Effector memory CD8-positive, alpha-beta T cell (primary cell): ENCODE measurements at places on chromosomes 6 and 20.

- DNase-seq = no peak
Observed at GRCh38 chr6:142624978-142625715, 319.8 kb downstream of the HIVEP2 start.

GRCh38 chr6:134870677-134871498, 79.0 kb downstream of the ALDH8A1 start:
- DNase-seq = no peak

DNA sequence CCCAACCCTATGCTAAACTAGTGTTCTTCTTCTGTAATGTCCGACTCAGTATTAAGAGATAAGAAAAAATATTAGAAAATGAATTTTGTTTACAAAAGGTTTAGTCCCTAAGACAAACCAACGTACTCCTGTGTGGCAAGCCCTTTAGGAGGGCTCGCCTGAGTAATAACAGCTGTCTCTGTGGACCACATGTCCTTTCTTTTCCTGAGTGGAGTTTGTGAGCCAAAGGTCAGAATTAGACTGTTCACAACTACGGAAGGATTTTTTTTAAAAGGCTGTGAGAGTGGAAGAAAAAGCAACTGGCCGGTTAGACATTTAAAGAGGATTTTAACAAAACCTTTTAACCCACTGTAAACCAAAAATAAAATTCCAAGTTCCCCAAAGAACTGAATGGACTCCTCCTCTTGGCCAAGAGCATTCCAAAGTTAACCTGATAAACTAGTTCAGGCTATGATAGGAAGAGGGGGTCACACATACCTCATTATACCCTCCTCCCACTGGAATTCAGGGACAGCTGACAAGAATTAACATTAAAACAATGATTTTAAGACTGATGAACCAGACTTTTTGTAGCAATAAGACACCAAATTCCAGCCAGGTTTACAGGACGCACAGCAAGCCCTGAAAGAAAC, 43.5 kb downstream of the FAM184A start:
- DNase-seq = no peak

- DNase-seq = no peak
Observed at GRCh38 chr6:25749837-25750236, 4.7 kb upstream of the SLC17A4 start.

GRCh38 chr6:135267085-135267484, 86.0 kb downstream of the MYB start:
- DNase-seq = no peak

DNA sequence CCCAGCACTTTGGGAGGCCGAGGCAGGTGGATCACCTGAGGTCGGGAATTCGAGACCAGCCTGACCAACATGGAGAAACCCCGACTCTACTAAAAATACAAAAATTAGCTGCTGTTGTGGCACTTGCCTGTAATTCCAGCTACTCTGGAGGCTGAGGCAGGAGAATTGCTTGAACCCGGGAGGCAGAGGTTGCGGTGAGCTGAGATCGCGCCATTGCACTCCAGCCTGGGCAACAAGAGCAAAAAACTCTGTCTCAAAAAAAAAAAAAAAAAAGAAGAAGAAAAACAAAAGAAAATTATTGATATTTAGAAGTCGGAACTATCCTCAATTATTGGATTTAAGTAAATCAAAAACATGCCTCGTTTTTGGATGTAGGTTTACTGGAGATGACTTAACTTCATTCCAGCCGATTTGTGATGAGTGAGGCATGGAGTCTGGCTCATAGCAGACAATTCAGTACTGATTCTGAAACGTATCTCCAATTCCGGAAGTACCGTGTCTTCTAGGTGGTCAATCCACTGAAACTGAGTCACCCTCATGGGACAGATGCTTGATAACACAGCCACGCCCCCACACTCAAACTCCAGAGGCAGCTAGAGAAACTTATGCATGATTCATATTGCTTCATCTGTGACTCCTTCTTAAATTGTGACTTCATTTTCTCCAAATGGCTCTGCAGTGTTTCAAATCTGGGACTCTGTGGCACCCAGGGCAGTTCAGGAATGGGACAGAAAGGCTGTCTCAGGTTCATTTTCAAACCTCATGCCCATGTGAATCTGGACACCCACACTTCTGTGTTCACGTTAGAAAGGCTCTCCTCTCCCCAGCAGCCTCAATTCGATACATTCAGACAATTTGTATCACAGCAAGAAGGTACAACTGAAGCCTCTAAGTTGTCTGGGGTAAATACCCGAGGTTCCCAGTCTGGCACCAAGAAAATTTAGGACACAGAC, 110.4 kb upstream of the ARMC2 start:
- no peak for DNase-seq

- DNase-seq = no peak
Observed at GRCh38 chr6:5498579-5498899, 237.2 kb downstream of the FARS2 start.

- no peak for DNase-seq
Observed at GRCh38 chr6:166650824-166651807, 24.1 kb upstream of the RPS6KA2 start.

GRCh38 chr20:22814471-22815205, 220.5 kb upstream of the SSTR4 start:
- no peak for DNase-seq

DNA sequence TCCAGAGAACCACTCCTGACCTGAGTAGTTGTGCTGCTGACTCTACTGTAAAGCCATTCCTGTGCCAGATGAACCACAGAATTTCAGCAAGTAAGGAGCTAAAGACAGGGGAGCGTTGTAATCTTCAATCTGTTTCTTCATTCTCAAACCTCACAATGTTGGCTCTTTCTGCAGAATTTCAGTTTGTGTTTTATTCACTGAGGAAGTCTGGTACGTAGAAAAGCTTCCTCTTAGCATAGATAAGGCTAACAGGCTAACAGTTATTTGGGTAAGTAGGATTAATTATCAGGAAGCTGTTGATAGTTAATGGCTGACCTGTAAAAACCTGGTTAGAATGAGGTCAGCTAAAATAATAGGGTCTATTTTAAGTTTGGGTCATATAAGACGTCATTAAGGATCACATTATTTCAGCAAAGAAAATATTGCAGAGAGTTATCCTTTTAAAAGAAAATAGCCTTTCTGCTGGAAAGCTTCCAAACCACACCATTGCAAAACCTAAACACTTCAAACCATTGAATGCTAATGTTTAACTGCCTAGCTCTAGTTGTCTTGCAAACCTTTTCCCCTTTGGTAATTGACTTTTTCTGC, 14.1 kb upstream of the TENT5A start:
- no peak for DNase-seq

GRCh38 chr6:149268146-149268545, 49.4 kb upstream of the TAB2 start:
- no peak for DNase-seq

GRCh38 chr6:90197854-90198496, 98.7 kb downstream of the BACH2 start:
- no peak for DNase-seq

- no peak for DNase-seq
Observed at GRCh38 chr6:140623498-140623897, 1249.0 kb upstream of the CITED2 start.

DNA sequence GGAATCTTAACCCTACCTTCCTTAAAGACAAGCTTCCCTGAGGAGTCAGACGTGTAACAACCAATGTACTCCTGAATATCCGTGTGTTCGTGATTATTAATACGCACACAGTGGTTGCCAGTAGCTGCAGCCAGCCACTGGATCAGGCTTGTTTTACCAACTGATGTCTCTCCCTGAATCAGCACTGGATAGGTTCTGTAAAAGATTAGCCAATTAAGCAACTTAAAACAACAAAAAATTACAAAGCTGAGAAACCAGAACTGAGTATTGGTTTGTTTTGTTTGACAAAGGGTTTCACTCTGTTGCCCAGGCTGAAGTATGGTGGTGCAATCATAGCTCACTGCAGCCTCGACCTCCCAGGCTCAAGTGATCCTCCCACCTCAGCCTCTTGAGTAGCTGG, 69.3 kb downstream of the MDN1 start:
- no peak for DNase-seq

- DNase-seq = no peak
Observed at GRCh38 chr20:41155261-41155660, 17.9 kb downstream of the PLCG1 start.

GRCh38 chr6:36120979-36121786, 9.1 kb upstream of the MAPK13 start:
- peak; percentile 45 for DNase-seq

- DNase-seq = no peak
Observed at GRCh38 chr20:10521068-10521831, 86.1 kb downstream of the SLX4IP start.

DNA sequence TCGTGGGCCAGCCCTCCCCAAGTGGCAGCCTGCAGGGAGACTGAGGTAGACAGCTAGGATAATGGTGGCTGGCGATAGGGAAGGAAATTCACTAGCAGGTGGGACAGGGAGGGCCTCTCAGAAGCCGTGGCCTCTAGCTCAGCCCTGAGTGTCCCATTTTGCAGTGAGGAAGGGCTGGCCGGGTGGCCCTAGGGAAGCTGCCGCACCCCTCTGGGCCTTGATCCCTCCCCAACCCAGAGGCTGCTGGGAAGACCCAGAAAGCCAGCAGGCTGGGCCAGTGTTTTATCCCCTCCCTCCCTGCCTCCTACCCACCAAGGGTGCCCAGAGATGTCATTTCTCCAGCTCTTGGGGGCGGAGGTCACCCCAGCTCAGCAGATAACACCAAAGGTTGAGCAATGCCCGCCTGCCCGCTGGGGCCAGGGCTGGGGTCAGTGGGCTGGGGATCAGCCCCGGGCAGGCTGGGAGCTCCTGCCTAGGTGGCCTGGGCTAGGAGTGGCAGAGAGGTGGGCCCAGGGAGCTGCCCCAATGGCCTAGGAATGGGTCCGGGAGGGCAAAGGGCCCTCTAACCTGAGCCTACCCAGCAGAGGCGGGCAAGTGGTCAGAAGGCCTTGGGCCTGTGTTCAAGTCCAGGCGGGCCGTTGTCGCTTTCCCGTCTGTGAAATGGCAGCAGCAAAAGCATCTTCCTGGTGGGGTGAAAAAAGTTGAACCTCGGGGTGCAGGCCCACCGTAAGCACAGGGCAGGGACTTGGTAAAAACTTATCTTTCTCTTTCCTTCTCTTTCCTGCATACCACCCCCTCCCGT, 1.6 kb upstream of the CEBPB start:
- DNase-seq = no peak

- DNase-seq = no peak
Observed at GRCh38 chr6:109768485-109768884, 77.4 kb downstream of the FIG4 start.

DNA sequence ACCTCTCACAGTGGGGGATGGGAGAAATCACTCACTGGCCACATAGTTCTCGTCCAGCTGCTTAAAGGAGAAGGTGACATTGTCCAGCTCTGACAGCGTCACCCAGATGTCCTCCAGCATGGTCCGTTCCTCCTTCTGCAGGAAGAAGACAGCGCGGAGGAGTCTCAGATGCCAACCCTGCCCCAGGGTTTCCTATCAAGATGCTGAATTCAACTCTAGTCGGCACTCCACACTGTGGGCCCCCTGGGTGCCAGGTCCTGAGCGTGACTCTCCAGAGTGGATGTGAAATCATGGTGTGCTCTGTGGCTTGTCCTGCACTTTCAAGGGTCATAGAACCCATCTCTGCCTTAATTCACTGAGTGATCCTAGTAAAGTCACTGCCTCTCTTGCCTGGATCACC, 193.2 kb downstream of the PREX1 start:
- DNase-seq = no peak

GRCh38 chr6:7707787-7708186, 18.1 kb upstream of the BMP6 start:
- no peak for DNase-seq
